ENCODE measurements at places on chromosomes 2 and 18. TPM values are rescaled to one million over a fixed set of nuclear protein-coding genes. Genes with fewer than 3 reads are reported as not detected.

TTN gene
- 0.39 TPM for polyA plus RNA-seq

IL1RL1 gene
- 0.13 TPM for polyA plus RNA-seq

UGT1A6 gene
- not detected for polyA plus RNA-seq

AGBL5 gene
- 19.7 TPM for polyA plus RNA-seq

FBXO41 gene
- 0.44 TPM for polyA plus RNA-seq

SPTBN1 gene
- polyA plus RNA-seq, result 57.7 TPM

PTPN4 gene
- 19.8 TPM for polyA plus RNA-seq

ZNF385B gene
- polyA plus RNA-seq, result 0.30 TPM

COL3A1 gene
- polyA plus RNA-seq, result 977 TPM

CIB4 gene
- polyA plus RNA-seq, result not detected

CNDP1 gene
- not detected for polyA plus RNA-seq

UBR3 gene
- 8.9 TPM for polyA plus RNA-seq

GPR39 gene
- polyA plus RNA-seq, result 1.6 TPM

FBXO48 gene
- polyA plus RNA-seq, result 0.67 TPM

OSBPL6 gene
- 10.6 TPM for polyA plus RNA-seq

BBS5 gene
- 4.5 TPM for polyA plus RNA-seq

CRYGC gene
- polyA plus RNA-seq, result not detected

SH2D6 gene
- not detected for polyA plus RNA-seq

OTOS gene
- not detected for polyA plus RNA-seq

THSD7B gene
- polyA plus RNA-seq, result not detected

PCARE gene
- polyA plus RNA-seq, result not detected

All from GM23248 (cell line).